ENCODE measurements at places on chromosomes 3 and 15.

DNA sequence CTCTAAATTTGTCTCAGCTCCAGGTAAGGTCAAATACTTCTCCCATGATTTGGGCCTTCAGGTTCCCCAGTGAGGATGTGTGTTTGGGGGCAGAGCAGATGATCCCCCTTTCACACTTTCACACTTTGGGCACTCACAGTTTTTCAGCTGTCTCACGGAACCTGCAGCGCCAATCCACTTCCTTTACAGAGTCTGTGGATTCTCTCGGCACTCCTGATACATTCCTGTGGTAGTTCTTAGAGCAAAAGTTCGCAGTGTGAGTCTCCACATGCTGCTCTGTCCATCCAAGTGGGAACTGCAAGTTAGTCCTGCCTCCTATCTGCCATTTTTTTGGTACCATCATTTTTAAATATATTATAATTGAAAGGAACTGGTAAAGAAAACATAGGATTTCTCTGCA is 20.2 kb upstream of the CPOX start:
- DNase-seq: no peak

DNA sequence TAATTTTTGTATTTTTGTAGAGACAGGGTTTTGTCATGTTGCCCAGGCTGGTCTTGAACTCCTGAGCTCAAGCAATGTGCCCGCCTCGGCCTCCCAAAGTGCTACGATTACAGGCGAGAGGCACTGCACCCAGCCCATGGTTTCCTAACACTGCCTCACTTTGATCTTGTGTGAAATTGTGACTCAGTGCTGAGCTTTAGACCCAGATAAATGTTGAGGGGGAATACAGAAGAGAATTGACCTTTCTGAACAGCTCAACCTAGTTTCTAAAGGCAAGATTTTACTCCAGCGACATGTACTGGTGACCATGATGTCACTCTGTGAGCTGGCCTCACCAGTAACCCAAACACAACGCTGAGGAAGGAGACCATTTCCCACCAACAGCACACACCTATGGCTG is 73.5 kb downstream of the ATP1B3 start:
- no peak for DNase-seq

DNA sequence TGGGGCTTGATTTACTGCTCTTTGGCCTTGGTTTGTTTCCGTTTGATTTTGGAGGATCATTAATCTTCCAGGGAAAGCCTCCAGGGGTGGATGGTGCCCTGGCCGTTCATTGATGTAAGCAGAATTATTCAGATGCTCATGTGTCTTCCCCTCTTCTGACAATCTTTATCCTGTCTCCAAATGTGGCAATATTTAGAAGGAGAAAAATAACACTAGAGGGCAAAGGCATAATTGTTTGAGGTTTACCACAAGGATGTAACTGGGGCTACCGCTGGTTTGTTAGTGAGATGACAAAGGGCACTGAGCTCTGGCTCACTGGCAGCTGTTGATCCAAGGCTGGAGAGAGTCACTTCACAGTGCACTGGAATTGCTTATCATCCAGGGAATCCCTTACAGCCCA is 18.2 kb upstream of the PLCL2 start:
- no peak for DNase-seq

GRCh38 chr3:52930748-52931147 is 33.4 kb upstream of the STIMATE start:
- DNase-seq: no peak

DNA sequence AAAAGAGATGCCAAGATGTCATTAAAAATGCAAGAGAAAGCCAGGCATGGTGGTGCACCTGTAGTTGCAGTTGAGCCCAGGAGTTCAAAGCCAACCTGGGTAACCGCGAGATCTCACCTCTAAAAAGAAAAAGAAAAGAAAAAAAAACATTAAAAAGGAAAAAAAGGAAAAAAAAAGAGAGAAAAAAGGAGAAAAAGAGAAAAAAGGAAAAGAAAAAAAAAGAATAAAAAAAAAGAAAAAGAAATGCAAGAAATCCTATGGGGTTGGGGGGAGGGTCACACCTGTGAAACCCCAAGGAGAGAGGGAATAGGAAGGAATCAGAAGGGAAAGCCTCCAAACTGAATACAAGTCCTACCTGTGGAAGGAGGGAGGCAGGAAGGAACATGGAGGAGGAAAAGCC is 5.2 kb upstream of the SUMF1 start:
- DNase-seq: no peak

- DNase-seq: no peak
Measured at GRCh38 chr15:61175024-61175423, 54.1 kb downstream of the RORA start.

GRCh38 chr3:9808345-9809037 is 1.6 kb upstream of the TTLL3 start:
- DNase-seq: no peak

DNA sequence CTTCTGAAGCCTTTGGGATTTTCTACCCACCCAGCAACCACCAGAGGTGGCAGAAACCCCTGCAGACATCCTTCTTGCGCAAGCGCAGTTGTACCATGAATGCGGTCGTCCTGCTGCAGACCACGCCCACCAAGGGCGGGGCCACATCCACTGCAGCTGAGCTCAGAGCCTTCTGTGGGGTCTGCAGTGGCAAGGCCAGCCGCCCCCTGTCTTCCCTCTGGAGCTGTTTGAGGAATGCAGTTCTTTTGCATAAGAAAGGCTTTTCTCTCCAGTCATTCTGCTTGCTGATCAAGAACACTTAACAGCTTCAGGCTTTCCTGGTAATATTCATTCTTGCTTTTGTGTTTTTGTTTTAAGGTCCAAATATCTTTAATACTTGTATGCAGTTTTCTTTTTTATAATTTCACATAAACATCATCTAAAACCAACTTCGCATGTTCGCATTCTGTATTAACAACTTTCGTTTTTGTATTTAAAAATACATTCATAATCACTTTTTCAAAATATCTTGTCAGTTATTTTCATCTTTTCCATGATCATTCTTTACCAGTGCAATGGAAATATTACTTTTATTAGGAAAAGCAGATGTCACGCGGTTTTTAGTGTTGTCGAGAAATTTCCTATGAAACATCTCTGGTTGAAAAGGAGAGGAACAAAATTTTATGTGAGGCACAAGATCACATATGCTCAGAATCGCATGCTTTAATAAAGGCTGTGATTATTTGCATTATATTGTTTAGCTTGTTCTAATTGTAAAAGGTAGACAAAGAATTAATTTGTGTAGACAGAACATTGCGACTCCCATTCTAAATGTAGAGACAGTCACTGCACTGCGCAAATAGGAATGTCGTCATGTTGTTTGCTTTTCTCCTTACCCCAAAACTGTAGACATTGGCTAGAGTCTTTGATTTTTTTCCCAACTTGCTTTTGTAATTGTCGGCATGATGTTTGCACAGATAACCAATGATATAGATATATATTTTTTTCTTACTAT is 98.1 kb upstream of the SNRPN start:
- no peak for DNase-seq

GRCh38 chr3:157131861-157132260 is 28.1 kb downstream of the CCNL1 start:
- no peak for DNase-seq

GRCh38 chr15:89161666-89162065 is 59.7 kb downstream of the RLBP1 start:
- no peak for DNase-seq

DNA sequence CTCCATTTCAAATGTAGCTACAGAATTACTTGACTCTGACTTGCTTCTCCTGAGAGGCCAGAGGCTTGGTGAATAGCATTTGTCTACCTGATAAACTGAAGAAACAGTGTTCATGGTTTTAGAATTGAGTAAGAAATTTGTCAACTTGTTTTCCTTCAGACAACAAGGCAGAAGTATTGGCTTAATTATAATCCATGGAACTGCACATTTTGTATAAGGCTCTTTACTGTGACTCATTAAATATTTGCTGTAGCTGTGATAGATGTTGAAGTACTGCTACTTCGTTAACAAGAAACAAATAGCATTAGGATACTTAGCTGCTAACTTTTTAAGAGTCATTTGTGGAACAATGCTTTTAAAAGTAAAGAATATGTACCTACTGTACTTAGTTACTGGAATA is 4.6 kb downstream of the UNC13C start:
- no peak for DNase-seq

GRCh38 chr3:133983576-133984560 is 45.9 kb downstream of the SLCO2A1 start:
- no peak for DNase-seq

GRCh38 chr15:85673326-85673725 is 121.4 kb downstream of the KLHL25 start:
- no peak for DNase-seq

- DNase-seq: no peak
Measured at GRCh38 chr3:47377186-47377585, 3.6 kb upstream of the PTPN23 start.

DNA sequence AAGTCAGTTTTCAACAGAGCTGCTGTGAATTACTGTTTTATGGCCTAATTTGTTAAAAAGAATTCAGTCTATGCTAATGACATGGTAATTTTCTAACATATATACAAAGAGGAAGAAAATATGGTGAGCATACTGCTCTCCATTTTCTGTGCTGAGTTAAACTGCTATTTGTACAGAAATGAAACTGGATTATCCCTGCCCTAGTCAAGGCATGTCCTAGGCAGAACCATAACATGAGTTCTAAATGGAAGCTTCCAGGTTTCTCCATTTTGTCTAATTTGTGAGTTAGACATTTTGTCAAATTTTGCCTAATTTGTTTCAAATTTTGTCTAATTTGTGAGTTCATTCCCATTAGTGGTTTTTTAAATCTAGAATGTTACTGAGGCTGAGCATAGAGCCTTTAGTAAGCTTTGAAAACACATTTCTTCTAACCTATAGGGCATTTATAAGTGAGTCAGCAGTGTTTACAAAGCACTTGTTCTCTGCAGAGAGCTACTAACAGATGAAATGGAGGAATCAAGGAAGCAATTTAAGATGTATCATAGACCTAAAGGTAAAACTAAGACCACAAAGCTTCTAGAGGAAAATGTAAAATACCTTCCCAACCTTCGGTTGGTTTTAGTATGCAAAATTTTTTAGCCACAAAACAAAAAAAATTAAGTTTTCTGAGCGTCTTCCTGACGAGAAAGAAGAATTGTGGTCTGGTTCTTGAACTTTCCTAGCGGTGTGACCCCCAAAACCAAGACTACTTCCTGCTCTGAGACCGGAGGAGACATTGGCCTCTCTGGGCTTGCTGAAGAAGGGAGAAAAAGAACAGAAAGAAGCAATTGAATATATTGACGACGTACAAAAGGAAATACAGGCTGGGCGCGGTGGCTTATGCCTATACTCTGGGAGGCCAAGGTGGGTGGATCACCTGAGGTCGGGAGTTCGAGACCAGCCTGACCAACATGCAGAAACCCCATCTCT is 9.8 kb downstream of the P2RY14 start:
- DNase-seq: no peak

GRCh38 chr3:184259878-184260723 is 1.3 kb downstream of the CAMK2N2 start:
- DNase-seq: peak; percentile 51

DNA sequence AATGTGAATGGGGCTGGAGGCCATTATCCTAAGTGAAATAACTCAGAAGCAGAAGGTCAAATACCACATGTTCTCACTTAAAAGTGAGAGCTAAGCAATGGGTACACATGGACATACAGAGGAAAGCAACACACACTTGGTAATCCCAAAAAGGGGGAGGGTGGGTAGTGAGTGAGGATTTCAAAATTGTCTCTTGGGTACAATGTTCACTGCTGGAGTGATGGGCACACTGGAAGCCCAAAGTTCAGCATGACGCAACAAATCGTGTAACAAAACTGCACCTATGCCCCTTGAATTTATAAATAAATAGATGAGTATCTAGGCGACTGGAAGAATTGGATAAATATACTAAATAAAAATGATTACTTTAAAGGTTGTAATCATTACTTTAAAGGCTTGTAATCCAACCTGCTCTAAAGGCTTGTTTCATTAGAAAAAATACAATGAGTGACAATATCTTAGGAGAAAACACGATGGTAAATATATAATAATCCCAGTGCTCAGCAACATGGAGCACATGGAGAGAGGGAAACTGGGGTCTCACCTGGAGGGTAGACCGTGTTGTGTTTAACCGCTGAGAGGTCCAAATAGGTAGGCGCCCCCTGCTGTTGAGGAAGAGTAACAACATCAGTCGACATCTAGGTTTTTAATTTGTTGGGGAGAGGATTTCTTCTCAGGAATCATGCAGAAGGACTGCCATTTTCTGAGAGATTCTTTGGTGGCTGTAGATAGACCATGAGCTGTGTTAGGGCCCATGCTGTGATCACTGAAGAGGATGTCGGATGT is 78.5 kb upstream of the ROBO1 start:
- no peak for DNase-seq

GRCh38 chr3:140388202-140388922 is 289.5 kb upstream of the TRIM42 start:
- DNase-seq: no peak

DNA sequence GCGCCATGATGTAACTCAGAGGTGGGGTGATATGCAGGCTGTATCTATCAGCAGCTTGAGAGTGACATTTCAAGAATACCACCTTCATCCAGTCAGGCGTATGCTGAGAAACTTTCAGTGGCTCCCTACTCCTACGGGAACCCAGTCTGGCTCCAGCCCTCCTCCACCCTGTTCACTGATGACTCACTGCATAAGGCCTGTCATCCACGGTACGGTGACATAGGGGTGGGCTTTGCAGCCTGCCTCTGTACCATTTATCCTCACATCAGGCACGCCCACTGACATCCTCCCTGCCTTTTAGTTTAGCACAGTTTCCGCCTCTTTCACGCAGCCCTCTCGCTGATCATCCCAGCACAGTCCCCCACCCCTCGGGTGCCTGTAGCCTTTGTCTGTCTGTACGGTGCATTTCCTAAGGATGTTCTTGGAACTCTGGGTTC is 11.7 kb downstream of the PXYLP1 start:
- DNase-seq: no peak

DNA sequence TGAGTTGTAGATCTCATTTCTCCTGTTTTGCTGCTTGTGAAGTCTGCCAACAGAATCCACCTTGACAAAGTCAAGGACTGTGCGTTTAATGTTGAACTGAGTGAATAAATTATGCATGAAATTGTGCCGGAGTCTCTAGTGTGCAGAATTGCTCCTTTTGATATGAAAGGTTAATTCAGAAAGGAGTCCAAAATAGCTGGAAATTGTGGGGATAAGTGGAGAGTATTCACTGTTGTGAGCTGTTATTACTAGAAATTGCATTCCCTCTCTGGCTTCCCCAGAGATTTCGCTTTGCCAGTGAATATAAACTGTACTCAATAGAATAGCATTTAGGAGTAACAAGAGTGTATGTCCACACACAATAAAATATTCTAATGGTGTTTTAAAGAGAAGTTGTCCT is 43.1 kb downstream of the SAMMSON start:
- DNase-seq: no peak

- no peak for DNase-seq
Measured at GRCh38 chr3:172270557-172271166, 177.6 kb downstream of the GHSR start.
